ENCODE measurements at places on chromosomes 6 and 20.

DNA sequence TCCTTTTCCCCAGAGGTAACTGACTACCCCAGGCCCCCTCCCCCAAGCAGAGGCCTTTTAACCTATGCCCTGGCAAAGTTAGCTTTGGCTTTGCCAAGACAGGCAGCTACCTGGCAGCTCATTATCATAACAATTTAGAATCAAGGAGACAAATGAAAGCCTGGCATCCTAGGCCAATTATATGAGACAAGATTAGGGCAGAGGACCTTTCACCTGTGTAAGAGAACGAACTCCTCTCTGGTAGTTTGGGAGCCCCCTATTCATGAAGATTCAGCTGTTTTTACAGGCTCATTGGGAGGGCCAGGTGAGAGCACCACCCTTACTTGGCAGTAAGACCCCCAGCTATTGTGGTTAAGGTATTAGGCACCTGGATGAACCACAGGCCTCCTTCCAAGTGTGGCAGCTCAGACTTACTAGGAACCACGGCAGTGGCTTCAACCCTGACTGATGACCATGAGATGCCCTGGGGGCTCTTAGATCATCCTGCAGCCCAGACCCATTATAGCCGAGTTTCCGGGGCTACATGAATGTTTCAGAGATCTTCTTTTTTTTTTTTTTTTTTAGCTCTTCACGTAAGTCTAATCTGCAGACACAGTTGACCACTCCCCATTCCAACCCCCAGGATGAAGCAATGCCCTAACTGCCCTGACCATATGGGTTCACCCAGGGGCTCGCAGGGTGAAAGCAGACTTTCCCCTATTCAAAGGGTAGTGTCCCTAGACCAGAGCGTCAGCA lies 56.2 kb downstream of the RAB44 start:
- DNase-seq = no peak

DNA sequence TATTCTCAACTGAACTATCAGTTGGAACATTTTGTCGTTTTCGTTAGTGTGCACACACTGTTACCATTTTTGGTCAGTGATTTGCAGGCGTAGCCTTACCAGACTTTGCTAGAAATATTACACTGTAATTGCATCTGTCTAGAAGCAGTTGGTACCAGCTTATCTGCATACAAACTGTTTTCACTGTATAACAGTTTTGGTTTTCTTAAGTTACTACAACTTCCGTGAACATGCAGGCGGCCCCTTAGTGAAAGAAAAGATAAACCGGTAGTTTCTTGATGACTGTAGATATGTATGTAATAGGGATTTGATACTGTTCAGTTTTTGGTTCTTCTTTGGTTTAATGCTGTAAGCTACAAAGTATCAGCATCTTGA lies 1.3 kb downstream of the DSTN start:
- DNase-seq = no peak

GRCh38 chr20:16500197-16500596 lies 73.1 kb downstream of the KIF16B start:
- DNase-seq = no peak

GRCh38 chr6:93226822-93227221 lies 192.5 kb downstream of the EPHA7 start:
- no peak for DNase-seq

- DNase-seq = no peak
Measured at GRCh38 chr6:105566503-105566902, 163.6 kb upstream of the PREP start.

GRCh38 chr20:40563296-40563950 lies 125.6 kb downstream of the MAFB start:
- no peak for DNase-seq

DNA sequence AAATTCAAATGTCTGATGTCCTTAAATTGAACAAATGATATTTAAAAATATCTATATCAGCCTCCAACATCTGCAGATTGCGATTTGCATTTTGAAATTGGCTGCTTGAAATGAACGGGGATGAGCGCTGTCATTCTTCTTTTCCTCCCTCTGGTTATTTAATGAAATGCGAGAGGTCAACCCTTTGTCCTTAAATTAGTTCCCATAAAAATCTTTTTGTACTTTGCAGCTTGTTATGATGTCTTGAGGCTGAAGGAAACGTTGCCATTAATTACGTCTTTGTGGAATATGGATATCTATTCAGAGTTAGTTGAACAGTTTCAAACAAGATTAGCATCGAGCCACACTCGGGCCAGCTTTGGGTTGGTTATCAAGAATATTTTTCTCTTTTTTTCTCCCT lies 140.0 kb downstream of the LINC00237 start:
- no peak for DNase-seq

GRCh38 chr6:130372786-130373185 lies 7.0 kb downstream of the TMEM200A start:
- DNase-seq = no peak

DNA sequence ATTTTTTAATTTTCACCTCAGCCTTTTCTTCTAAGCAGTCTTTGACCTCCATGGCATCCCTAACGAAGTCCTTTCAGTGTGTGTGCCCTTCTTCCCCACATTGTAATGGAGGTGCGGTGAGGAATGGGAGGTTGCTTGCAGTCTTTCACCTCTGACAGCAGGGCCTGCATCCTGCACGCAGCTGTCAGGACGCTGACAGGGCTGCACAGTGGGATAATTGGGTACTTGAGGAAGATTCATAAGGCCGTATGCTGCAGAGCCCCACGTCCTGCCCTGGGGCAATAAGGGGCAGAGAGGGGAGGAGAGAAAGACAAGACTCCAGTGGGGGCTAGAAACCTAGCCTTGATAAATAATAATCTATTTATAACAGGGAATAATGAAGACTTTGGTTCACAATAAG lies 184.7 kb downstream of the SAMD5 start:
- no peak for DNase-seq

- no peak for DNase-seq
Measured at GRCh38 chr6:47603227-47603626, 95.2 kb upstream of the ADGRF4 start.

GRCh38 chr6:51562198-51562597 lies 525.2 kb downstream of the PKHD1 start:
- no peak for DNase-seq

GRCh38 chr6:16320533-16321340 lies 82.3 kb downstream of the GMPR start:
- no peak for DNase-seq

All from stimulated activated naive CD8-positive, alpha-beta T cell treated with anti-CD3 and anti-CD28 coated beads, Interleukin-15, amount 100 ng/mL, for 72 hours (primary cell).